ENCODE measurements at places on chromosomes 1 and 21.
A peak's percentile ranks its signal among the peaks of the same experiment; 100 is the strongest.

GRCh38 chr1:190949939-190950338, 472.3 kb upstream of the BRINP3 start:
- no peak for DNase-seq

DNA sequence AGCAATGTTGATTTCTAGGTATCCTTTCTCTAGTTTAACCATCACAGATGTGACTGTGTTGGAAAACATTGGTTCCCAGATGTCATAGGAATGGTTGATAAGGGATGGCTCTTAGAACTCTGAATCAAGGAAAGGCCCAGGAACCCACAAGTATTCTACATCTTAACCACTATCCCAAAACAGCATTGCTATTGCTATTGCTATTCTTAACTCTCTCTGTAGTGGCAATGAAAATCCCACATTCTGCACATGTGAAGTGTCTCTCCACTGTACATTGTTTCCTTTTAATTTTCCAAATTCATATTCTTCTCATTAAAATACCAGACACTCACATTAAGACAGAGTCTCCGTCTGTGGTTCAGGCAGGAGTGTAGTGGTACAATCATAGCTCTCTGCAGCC, 420.4 kb upstream of the RUNX1 start:
- DNase-seq = no peak

DNA sequence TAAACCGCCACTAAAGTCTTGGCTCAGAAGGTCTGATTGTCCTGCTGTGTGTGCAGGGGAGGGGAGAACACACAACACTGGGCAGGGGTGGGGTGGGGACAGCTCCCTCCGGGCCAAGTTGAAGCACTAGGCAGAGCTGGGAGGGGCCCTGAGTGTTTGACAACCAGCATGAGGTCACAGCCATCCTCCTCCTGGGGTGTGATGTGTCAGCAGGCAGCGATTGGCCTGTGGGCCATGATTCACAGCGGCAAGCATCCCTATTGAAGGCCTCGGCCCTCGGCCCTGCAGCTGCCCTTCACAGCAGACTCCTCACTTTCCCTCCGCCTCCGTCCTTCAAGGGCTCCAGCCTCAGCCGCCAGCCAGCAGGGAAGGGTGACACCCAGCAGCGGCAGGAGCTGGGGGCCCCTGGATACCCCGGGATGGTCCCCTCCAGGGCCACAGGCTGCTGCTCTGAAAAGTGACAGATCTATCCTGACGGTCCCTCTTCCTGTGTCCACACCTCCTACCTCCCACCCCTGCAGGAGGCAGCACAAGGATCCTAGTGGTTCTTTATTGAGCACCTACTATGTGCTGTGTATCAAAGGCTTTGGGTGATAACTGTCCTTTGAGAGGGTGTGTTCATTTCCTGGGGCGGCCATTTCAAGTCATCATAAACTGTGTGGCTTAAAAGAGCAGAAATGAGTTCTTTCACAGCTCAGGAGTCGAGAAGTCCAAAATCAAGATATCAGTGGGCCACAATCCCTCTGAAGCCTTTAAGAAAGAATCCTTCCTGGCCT, 66.0 kb upstream of the SLC25A33 start:
- DNase-seq = peak; percentile 75

DNA sequence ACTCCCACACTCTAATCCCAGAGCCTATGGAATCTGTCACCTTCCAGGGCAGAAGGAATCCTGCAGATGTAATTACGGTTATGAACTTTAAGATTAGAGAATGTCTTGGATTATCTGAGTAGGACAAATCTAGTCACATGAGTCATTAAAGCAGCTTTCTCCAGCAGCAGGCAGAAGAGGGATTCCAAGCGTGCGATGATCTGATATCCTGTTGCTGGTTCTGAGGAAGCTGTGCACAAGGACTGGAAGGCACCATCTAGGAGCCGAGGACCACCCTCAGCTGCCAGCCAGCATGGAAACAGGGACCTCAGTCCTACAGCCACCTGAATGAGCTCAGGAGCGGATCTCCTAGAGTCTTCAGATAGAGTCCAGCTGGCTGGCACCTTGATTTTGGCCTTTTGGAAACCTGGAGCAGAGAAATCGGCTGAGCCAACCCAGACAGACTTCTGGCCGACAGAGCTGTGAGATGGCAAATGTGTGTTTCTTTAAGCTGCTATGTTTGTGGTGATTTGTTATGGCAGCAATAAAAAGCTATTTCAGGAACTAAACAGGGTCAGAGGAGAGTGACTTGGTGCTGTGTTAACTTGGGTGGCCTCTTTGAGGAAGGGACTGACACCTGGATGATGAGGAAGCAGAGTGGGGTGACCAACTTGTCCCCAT, 34.5 kb downstream of the LRRN2 start:
- DNase-seq = no peak

GRCh38 chr1:19220991-19221390, 10.9 kb upstream of the UBR4 start:
- no peak for DNase-seq

DNA sequence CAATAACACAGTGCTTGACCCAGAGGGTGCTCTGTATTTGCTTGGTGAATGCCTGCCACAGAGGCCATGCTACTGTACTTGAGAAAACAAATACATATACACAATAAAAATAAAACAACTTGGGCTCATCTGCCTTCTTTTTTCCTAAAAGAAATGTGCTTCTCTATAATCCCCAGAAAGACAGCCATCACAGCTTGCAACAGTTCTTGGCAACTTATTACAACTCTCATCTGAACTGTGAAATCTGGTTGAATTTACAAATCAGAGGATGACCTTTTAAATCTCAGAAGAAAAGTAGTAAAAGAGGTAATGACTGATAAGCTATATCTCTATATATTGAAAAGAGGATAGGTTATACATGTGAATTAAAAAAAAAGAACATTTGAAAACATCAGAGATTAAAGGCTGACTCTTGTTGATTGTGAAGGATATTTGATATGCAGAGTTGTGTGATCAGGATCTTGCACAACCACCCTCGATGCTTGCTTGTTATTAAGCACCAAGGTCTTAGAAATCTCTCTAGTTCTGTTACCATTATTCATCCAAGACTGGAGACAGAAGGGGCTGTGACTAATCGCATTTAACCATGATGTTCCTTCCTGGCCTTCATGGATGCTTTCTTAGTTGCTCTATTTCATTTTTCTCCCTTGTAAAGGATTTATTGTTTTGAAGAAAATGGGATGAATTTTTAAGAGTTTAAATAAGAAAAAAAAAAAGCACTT, 213.4 kb downstream of the APP start:
- no peak for DNase-seq

DNA sequence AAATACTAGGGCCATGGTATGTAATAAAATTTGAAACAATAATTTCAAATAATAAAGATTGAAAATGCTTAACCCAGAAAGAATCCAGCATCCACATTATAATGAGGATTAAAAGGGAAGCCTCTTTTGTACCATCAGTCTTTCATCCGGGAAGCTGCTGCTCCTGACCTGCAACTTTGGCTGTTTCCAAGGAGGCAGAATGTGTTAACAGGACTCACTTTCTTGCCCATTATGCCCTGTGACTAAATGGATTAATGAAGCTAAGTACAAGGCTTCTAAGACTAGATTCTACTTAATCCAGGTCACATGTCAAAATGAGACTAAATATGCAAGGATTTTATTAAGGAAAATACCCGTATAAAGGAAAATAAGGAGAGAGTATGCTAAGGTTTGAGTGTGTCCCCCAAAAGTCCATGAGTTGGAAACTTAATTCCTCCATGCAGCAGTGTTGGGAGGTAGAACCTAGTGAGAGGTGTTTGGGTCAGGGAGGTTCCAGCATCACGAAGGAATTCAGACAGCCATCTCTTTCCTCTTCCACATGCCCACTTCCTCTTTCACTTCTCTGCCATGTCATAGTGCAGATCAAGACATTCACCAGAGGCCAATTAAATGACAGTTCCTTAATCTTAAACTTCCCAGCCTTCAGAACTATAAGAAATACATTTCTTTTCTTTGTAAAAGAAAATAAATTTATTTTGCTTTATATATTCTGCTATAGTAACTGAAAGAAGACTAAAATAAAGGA, 27.7 kb downstream of the FMO2 start:
- no peak for DNase-seq

- no peak for DNase-seq
These were observed 27.6 kb upstream of the SIPA1L2 start for GRCh38 chr1:232657426-232658005.

DNA sequence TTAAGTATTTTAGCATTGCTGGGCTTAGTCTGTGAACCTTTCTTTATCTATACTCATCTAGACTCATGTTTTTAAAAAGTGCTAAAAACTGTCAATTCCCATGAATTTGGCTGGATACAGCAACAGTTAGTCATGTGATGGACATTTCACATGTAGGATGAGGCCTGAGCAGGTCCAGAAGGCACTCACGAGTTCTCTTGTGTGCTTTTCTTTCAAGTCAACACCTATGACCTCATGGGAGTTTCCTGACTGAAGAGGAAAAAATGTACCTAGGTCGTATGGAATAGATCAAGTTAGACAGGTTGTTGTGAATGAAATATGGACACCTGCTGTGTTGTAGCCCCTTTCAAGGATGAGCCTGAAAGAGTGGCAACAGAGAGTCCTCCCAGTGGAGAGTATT, 394.2 kb downstream of the DUSP10 start:
- DNase-seq = no peak

DNA sequence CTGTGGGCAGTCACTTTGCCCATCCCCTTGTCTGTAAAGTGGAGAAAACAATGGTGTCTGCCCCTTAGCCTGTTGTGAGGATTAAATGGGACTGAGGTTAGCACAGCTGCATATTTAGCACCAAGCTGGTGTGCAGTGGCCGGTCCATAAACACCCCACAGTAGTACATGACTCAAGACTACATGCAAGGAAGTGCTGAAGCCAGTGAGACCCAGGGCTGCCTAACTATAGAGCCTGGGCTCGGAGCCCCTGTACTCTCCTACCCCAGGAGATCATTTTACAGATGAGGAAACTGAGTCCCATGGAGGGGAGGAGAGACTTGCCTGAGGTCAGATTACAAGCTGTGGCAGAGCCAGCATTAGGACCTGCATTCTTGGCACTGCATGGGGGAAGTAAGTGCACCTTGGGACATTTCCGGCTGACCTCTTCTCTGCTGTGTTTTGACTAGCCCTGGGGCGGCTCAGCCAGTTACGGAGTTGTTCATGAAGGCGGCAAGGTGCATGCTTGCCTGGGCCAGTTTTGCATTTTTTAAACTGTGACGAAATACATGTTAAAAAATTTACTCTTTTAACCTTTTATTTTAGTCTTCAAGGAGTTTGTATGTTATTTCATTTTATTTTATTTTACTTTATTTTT, 3.2 kb downstream of the SERINC2 start:
- DNase-seq = peak; percentile 36

DNA sequence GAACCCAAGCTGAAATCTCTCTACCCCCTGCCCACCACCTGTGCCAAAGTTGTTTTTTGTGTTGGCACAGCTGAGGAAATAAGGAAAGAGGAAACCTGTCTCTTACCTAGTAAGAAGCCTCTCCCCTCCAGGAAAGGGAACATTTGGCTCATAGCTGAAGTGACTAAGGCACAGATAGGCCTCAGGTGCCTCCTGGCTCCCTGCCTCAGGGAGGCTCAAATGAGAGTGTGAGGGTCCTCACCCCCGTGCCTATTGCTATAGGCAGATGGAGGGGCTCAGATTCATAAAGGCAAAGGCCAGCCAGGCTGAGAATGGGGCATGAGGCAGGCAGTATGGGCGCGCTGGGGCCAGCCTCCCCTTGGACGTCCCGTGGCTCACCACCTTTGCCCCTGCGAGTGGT, 7.4 kb downstream of the SLC30A2 start:
- no peak for DNase-seq

- DNase-seq = no peak
These were observed 37.3 kb downstream of the ADARB1 start for GRCh38 chr21:45111703-45112102.

GRCh38 chr1:43147625-43148327, 24.3 kb downstream of the EBNA1BP2 start:
- DNase-seq = peak; percentile 95

DNA sequence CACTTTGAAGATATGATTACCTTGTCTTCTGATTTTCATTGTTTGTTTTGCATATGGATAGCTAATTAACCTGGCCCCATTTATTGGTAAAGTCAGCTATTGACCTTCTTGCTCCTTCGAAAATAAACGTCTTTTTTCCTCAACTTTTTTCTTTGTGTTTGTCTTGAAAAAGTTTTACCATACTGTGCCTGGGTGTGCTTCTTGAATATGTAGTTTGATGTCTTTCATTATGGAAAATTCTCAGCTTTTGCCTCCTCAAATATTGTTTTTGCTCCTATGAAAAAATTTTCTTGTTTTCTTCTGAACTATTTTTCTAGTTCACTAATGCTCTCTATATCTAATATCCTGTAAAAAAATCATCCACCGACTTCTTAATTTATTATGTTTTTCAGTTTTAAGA, 25.0 kb downstream of the LHX8 start:
- DNase-seq = no peak

- no peak for DNase-seq
These were observed 7.2 kb downstream of the FPGT start for GRCh38 chr1:74205266-74205665.

DNA sequence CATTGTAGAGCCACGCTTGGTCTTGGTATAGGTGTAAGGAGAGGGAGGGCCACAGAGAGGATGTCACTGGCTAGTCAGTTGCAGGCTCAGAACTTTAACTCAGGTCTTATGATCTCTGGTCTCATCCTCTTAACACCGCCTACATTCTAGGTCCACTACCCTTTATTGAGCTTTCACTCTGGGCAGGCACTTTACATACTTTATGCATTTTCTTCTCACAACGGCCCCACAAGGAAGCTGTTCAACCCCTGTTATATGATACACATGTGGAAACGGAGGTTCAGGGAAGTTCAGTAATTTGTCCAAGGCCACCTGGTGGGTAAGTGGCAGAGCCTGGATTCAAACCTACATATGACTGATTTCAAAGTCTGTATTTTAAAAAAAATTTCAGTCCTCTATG, 25.3 kb upstream of the RCAN3 start:
- no peak for DNase-seq

DNA sequence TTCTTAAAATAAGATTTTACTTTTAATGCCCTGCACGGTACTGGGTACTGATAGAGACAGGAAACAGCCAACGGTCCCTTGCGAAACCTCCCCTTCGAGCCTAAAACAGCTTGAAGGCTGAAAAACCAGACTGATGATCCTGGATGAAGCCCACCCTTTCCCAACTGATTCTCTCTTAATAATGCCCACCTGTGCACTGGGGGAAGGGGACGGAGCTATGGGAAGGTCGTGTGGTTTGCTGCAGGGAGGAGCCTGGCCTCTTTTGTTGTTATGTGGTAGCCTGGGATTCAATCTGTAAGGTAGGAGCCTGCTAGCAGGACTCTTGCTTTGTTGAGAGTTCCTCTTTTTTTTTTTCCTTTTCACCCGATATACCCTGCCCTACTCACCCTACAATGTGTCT, 25.6 kb downstream of the SAMSN1 start:
- no peak for DNase-seq

- DNase-seq = no peak
These were observed 66.5 kb downstream of the ST3GAL3 start for GRCh38 chr1:43773821-43774220.

DNA sequence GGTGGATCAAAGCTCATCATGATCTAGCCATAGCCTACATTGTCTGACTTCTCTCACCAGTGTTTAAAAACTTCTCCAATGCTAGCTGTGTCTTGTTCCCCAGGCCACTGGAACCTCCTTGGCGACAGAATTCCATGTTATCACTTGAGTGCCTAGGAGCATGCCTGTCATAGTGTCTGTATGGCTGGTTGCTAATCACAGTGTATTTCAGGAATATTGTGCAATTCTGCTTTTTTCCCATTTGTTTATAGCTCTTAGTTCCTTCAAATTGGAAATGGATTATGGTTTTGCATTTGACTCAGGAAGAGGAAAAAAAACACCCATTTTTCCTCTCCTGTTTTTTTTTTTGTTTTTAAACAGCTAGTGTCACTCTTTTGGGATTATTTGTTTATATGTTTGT, 25.5 kb downstream of the ROR1 start:
- no peak for DNase-seq

GRCh38 chr1:218677026-218677425, 331.9 kb downstream of the TGFB2 start:
- no peak for DNase-seq
